ENCODE measurements at places on chromosomes 13 and 19.

DNA sequence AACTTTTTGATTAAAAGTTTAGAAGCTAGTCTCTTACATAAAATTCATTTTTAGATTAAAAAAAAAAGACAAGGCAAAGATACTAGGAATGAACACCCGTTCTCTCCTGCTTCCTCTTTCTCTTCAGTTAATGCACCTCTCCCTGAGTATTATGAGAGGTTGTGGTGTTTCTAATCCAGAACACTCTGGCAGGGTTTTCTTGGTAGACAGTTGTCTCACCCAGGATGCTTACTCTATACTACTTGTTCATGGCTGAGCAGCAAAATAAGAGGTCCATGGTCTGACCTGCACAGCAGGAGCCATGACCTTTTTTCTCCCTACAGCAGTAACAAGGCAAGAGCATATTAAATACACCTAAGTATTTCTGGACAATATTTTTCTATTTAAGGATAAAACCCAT, 62.0 kb downstream of the MICU2 start:
- DNase-seq: no peak

DNA sequence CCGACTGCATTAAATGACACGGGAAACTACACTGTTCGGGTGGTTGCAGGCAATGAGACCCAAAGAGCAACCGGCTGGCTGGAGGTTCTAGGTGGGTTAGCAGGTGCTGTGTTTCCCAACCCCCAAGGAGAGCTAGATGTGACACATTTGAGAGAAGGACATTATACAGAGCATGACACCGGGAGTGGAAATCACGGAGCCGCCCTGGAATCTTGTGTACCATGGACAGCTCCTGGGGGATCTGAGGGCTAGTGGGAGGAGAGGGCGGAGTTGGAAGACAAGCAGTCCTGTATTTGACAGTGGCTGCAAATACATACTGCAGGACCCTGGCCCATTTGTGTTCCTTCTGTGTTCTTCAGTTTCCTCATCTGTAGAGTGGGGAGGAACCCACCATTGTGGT, 2.3 kb downstream of the CEACAM18 start:
- no peak for DNase-seq

DNA sequence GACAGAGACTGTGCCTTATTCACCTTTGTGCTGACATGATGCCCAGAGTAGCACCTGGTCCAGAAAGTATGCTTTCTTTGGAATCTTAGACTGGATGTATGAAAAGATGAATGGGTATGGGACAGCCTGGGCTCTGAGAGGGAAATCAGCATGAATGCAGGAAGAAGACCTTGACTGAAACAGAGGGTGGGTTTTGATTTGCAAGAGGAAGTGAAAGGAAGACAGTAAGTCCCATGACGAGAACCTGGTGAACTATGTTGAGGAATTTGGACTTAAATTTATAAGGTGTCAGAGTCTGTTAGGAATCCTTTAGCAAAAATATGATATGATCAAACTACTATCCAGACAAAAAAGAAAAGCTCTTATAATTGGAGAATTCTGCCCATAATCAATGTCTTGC, 301.9 kb downstream of the SPRY2 start:
- DNase-seq: no peak

DNA sequence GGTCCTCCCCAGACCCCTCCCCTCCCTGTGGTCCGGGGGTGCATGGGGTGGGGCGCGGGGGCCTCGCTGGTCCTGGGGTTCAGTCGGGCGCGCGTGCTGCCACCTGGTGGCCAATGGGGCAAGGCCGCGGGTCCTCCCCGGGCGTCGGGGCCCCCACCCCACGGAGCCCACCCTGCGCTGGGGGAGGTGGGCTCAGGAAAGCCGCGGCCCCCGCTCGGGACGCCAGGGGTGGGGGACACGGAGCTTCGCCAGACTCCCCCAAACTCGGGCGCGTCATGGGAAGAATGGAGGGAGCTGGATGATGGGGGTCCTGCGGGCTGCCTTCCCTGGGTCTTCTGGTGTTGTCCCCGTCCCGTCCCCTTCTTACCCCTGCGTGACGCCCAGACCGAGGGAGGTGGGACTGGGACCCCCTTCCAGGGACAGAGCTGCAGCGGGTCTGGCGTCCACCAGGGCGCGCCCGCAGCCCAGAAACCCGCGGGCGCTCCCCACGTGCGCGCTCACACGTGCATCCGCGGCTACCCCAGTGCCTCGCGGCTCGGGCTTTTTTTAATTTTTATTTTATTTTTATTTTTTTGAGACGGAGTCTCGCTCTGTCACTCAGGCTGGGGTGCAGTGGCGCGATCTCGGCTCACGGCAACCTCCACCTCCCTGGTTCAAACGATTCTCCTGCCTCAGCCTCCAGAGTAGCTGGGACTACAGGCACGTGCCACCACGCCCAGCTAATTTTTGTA, 19.8 kb upstream of the TCF3 start:
- no peak for DNase-seq
